Body of pancreas (tissue), 4 donors: ENCODE measurements at places on chromosomes 5 and 9. TPM values are rescaled to one million over a fixed set of nuclear protein-coding genes. Genes with fewer than 3 reads are reported as not detected.

DNA sequence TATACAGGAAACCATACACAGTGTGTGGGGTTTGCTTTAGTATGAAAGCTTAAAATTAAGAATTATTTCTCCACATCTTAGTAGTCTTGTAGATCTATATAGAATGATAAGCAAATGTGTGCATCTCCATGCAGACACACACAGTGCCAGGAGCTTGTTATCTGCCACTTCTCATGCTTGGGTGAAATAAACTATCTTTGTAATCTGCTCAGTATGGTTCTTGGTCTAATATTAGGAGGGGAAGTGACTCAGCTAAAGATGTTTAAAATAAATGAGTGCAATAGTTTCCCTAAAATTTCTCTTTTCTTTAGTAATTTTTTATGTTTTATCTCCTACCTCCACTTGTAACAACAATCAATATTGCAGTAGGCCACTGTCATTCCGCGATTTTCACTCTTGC lies 689.6 kb downstream of the TAF11L14 start:
- no peaks in the 10 kb centered on the region for H3K4me1 ChIP-seq
- no peaks in the 10 kb centered on the region for H3K27me3 ChIP-seq
- H3K4me3 ChIP-seq, result no peak overlapping the region
- H3K27ac ChIP-seq, result no peak overlapping the region

Gene CEP120
- total RNA-seq, result 6.6 TPM

Gene ZDHHC21
- 9.6 TPM for total RNA-seq

DNA sequence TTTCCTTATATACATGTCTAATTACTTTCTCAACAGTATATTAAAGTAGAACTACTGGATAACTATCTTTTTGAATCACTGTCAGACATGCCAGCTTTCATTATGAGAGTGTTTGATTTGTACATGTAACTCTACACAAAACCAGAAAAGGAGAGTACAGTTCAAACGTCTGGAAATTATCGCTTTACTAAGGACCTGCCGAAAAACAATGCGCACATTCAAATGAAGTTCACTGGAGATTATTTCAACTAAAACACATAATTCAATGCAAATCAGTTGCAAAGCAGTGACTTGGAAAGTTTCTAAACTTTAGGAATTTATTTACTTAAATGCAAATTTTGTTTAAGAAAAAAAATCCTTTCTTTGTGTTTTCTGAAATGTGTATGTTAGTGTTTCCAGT lies 942.5 kb downstream of the EFNA5 start:
- H3K27ac ChIP-seq, result no peak overlapping the region
- DNase-seq, result no peak
- H3K27me3 ChIP-seq, result no peaks in the 10 kb centered on the region
- no peak overlapping the region for H3K4me3 ChIP-seq

DNA sequence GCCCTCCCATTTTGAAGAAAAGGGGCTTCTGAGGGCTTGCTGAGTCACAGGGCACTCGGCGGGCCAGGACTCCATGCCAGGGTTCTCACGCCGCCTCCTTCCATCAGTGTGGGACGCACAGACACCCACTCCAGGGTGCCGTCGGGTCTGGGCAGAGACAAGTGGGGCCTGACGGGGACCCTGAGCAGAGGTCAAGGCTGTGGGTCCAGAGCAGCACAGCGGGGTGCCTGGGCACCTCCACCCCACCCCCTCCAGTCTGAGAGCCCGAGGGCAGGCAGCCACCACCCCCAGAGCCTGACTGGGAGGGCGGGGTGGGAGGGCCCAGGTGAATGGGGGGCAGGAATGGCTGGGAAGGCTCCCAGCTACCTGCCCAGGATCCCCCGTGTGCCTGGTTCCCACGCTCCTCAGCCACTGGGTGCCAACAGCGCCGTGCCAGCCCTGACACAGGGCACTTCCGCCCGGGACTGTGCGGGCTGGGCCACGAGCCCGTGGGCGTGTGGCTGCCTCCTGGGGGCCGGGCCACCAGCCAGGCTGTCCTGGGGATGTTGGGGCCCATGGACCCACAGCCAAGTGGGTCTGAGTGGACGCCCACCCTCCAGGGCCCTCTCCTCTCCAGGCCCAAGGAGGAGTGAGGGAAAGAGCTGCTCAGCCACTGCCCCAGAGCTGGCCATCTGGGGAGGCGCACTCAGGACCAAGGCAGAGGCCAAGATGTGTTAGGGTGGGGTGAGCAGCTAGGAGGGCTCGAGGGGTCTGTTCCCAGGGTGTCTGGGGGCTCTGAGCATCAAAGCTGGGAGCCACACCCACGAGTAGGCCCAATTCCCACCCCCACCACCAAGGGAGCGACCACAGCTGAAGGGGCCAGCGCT lies 10.1 kb upstream of the NRARP start:
- no peaks in the 10 kb centered on the region for H3K36me3 ChIP-seq
- no peak overlapping the region for H3K4me3 ChIP-seq
- H3K27ac ChIP-seq, result peak overlapping the region; percentile 100
- peaks cover 94% of the 10 kb centered on the region for H3K4me1 ChIP-seq
- no peaks in the 10 kb centered on the region for H3K27me3 ChIP-seq
- DNase-seq, result peak; percentile 93

- H3K36me3 ChIP-seq, result no peaks in the 10 kb centered on the region
- peaks cover 24% of the 10 kb centered on the region for H3K4me1 ChIP-seq
- H3K4me3 ChIP-seq, result no peak overlapping the region
- no peak for DNase-seq
- peak overlapping the region; percentile 65 for H3K27ac ChIP-seq
These were observed 46.5 kb downstream of the STOM start for GRCh38 chr9:121323449-121324151.

- no peaks in the 10 kb centered on the region for H3K27me3 ChIP-seq
- DNase-seq, result peak; percentile 58
- peak overlapping the region; percentile 60 for H3K4me3 ChIP-seq
- peaks cover 9% of the 10 kb centered on the region for H3K4me1 ChIP-seq
- H3K36me3 ChIP-seq, result no peaks in the 10 kb centered on the region
These were observed 713 bp downstream of the MOB3B start for GRCh38 chr9:27528886-27529315.

DNA sequence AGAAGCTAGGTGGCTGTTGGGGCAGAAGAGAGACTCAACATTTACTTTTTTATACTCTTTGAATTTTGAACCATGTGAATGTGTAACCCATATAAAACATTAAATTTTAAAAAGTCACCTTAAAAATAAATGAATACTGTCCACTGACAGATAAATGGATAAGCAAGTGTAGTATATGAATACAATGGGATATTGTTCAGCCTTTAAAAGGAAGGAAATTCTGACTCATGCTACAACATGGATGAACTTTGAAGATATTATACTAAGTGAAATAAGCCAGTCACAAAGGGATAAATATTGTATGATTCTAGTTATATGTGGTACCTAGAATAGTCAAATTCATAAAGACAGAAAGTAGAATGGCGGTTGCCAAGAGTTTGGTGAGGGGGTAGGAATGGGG lies 113.9 kb downstream of the TMEM174 start:
- H3K27ac ChIP-seq, result no peak overlapping the region
- DNase-seq, result no peak
- peaks cover 18% of the 10 kb centered on the region for H3K4me1 ChIP-seq
- no peak overlapping the region for H3K4me3 ChIP-seq

- H3K36me3 ChIP-seq, result no peaks in the 10 kb centered on the region
- H3K4me1 ChIP-seq, result no peaks in the 10 kb centered on the region
- H3K27me3 ChIP-seq, result no peaks in the 10 kb centered on the region
- no peak overlapping the region for H3K4me3 ChIP-seq
These were observed 41.9 kb downstream of the NPR3 start for GRCh38 chr5:32753051-32753450.

DNA sequence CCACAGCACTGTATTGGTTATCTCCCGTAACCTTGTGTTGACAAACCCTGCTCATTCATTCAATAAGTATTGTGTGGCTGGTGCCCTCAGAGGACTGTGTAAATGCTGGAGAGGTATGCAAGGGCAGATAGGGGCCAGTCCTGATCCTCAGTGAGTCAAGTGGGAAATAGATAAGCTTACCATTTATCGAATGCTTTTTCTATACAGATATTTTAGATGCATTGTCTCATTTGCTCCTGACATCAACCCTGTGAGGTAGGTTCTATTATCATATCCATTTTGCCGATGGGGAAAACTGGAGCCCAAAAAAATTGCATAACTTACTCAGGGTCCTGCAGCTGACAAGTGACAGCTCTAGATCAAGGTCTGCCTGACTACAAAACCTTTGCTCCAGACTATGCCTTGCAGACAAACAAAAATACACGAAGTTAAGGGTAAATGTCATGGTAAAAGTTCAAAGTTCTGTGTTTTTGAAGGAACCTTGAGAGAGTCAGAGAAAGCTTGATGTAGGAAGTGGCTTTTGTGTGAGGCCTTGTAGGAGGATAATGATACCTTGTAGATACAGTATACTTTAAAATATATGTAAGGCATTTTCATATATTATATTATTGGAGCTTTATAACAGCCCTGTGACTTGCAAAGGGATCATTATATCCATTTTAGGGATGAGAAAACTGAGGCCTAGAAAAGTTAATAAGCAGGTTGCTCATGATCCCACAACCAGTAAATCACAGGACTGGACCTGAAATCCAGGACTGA lies 22.7 kb downstream of the CYFIP2 start:
- H3K27me3 ChIP-seq, result no peaks in the 10 kb centered on the region
- H3K36me3 ChIP-seq, result no peaks in the 10 kb centered on the region
- no peak overlapping the region for H3K4me3 ChIP-seq
- no peak overlapping the region for H3K27ac ChIP-seq

DNA sequence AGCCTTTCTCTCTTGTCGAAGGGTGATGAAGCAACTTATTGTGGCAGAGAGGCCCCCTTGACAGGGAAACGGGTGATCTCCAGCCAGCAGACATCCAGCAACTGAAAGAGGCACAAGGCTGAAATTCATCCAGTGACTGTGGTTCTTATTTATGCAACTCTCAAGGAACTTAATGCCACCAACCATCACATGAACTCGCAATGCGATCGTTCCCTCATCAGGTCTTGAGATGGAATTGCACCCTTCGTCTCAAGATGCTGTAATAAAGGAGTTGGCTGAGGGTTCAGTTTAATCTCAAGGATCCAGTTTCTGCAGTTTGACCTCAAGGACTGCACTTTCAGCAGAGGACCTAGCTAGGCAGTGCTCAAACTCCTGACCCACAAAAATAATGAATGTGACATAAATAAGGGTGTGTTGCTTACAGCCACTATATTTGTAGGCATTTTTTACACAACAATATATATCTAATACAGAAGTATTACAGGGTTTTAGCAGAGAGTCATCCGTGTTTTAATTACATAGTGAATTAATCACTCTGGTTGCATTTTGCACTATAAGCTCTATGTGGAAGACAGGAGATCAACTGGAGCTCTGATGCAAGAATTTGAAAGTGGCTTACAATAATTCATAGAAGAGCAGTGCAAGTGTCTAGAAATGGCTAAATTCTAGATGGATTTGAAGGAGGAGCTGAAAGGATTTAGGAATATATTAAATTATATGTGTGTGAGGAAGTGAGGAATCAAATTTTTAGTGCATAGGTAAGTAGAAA lies 957.8 kb upstream of the CTNND2 start:
- H3K27ac ChIP-seq, result no peak overlapping the region
- H3K27me3 ChIP-seq, result no peaks in the 10 kb centered on the region
- no peak for DNase-seq
- H3K36me3 ChIP-seq, result no peaks in the 10 kb centered on the region
- no peak overlapping the region for H3K4me3 ChIP-seq

Gene EIF4E1B
- total RNA-seq, result 0.26 TPM

DNA sequence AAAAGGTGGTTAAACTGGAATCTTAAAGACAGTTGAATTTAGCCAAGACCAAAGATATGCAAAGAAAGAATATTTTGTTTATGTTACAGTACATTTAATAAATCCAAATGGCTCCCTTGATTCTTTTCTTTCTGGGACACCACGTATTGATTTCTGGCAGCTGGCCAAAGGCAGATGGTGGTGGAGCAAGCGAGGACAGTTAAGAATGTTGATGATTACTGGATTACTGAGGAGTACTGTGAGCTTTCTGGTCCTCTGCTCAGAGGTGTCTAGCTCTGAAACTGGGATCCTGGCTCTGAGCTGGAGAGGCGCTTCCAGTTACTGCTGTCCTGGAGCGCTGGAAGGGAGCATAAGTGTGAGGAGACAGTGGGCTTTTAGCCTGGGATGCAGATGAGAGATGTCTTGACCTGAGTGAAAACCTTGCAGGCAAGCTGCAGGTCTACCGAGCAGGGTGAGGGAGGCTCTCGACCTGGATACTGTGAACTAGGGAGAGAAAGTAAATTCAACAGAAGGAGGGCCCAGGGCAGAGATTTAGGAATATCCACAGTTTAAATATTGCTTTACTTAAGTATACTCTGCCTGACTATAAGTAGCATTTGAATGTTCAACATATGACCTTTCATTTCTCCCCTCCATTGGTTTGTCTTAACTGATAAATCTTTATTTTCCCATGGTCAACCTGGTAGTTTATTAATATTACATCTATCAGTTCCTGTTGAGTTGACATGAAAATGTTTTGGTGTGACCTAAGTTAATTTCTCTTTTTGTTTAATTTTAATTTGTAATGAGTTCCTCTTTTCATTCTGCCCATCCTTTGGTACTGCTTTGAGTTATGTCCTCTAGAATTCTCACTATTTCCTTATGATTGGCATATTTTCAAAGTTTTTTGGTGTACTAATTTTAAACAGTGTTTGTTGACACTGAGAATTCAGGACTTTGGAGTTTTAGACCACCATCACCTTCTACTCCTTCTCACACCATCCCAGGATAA lies 3.7 kb downstream of the SYK start:
- peak; percentile 16 for DNase-seq
- no peaks in the 10 kb centered on the region for H3K36me3 ChIP-seq
- no peaks in the 10 kb centered on the region for H3K27me3 ChIP-seq
- H3K27ac ChIP-seq, result no peak overlapping the region

- no peak overlapping the region for H3K27ac ChIP-seq
- no peaks in the 10 kb centered on the region for H3K4me1 ChIP-seq
- DNase-seq, result no peak
- no peak overlapping the region for H3K4me3 ChIP-seq
- H3K36me3 ChIP-seq, result no peaks in the 10 kb centered on the region
These were observed 19.3 kb upstream of the TMEM161B start for GRCh38 chr5:88287846-88288527.

Gene PLPPR1
- 0.26 TPM for total RNA-seq

- no peaks in the 10 kb centered on the region for H3K27me3 ChIP-seq
- H3K27ac ChIP-seq, result no peak overlapping the region
- no peak overlapping the region for H3K4me3 ChIP-seq
- no peaks in the 10 kb centered on the region for H3K36me3 ChIP-seq
These were observed 996.4 kb upstream of the WWC1 start for GRCh38 chr5:167294882-167295680.

Gene LHX3
- not detected for total RNA-seq

Gene FOXD4L3
- not detected for total RNA-seq

DNA sequence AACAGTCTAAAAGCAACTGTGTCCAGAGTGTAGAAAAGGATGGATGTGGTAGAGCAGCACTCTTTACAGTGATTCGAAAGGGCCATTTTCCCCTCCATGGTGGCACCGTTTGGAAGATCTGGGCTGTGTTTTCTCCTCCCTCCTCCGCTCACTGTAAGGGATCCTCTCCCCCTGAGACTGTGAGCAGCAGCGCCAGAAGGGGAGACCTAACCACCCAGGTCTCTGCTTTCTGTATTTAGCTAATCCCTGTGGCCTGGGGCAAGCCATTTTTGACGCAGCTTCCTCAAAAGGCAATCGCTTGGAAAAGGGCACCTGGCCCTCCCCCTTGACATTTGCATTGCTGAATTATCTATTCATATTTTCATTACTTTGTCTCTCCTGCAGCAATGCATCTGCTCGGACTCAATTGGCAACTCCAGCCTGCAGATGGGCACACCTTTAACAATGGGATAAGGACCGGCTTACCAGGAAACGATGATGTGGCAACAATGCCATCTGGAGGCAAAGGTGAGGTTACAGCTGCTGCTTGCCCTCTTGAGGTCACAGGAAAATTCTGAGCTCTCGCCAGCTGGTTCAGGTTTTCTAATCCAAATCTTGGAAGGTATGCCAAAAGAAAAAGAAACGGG lies 244.3 kb upstream of the WWC1 start:
- H3K4me1 ChIP-seq, result no peaks in the 10 kb centered on the region
- H3K36me3 ChIP-seq, result no peaks in the 10 kb centered on the region
- peak; percentile 81 for DNase-seq
- H3K4me3 ChIP-seq, result no peak overlapping the region
